ENCODE measurements at places on chromosomes 4 and X.

DNA sequence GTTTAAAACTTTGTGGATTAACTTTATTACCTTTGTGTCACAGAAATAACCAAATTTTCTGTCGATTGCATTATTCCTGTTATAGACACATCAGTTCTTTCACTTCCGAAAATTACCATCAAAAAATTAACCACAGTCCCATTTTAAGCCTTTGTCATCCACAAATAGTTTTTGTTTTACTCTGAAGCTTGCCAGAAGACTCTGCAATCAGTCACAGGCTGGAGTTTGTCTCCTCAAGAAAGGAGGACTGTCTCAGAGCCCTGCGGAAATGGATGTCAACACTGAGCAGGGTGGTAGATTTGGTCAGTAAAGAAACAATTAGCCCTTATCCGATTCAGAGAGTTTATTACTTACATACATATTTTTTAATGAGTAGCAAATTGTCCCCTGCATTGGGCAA, 20.1 kb upstream of the TCEAL4 start:
- DNase-seq = no peak

- peak; percentile 15 for DNase-seq
Measured at GRCh38 chrX:8783097-8783713, 18.0 kb downstream of the FAM9A start.

- DNase-seq = no peak
Measured at GRCh38 chrX:19063030-19063429, 59.2 kb downstream of the ADGRG2 start.

GRCh38 chrX:115892787-115893671, 277.5 kb upstream of the AGTR2 start:
- no peak for DNase-seq

DNA sequence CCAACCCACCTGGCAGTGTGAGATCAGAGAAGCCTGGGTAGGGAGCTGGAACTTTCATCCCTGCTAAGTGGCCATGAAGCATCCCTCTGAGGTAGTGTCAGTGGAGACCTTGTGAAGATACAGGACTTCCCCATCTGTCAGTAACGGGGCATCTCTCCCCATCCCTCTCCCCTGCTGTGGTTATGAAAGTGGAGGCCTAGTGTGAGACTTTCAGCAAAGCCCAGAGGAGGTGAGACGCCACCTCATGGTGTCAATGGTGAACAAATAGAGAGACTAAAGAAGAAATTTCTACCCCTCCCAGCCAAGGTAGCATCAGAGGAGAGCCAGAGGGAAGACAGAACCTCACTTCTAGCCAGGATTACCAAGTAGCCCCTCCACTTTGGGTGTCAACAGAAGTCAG, 150.2 kb downstream of the VEGFC start:
- no peak for DNase-seq

DNA sequence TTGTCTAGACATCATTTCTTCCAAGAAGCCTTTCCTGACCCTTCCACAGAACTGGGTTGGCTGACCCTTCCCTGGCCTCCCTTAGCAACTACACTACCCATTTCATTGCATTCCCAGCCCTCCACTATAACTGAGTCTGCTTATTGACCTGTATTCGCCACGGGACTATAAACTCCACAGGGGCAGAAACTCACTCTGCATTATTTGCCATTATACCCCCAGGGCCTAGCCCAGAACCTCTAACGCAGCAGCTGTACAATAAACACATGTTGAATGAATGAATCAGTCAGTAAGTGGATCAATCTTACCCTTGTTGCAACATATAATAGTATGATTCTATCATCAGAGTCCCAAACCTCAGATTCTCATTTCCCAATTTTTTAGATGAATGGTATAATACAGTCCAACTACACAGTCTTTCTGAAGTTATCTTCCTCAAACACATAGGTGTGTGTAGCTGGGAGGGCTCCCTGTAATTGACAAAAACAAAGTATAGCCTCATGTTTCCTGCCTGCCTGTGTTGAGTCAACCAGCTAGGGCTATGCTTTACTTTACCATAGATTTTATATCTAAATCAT, 209.3 kb downstream of the CHIC2 start:
- DNase-seq = no peak

DNA sequence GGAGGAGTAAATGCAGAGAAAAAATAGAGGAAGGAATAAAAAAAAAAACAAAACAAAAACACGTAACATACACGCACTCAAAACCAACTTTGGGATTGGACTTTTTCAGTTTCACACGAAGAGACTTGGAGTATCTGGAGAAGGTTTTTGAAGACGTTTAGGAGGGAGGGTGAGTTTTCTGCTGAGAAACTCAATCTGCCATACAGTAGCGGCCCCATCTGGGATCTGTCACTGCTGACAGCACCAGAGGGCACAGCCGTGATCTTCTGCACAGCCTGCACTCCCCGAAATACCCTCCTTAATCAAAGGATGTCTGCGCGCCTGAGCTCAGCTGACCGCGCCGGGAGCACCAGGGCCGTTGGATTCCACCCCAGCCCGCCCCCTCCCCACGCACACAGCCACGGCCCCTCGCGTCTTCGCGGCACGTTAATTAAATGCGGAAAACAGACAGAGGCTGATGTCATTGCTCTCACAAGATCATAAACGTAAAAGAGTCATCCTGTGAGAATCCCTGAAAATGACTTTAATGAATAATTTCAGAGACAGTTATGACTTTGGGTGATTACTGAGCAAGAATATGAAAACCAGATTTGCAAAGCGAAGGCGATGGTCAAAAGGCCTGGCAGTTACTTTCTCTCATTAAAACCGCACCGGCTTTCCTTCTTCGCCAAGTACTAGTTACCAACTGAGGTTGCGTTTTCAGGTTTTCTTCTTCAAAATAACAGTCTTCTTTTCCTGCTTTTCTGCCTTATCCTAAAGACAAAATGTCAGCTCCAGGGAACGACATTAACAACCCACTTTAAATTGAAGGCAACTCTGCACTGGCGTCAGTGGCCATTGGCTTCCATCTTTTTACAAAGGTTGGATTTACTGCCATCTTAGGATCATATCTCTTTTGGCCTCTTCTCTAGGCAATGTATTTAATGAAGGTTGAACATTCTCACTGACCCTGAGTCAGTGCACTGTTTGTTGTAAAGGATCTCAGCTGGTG, 10.6 kb downstream of the HAND2 start:
- DNase-seq = no peak

DNA sequence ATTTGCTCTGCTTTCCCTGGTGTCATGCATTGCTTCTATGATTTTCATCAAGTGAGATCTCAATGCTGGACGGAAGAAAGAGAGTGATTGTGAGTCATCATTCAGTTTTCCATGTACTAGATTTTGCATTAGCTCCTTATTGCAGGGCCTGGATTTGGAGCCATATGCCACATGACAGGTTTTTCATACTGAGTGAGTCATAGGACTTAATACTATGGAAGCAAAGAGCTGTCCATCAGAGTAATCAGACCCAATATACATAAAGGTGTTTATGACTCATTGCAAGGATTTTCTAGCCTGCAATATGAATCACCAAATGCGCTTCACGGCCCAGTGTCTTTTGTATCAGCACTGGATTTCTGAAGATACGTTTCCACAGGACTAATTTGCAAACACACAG, 11.2 kb upstream of the TFDP3 start:
- DNase-seq = no peak

DNA sequence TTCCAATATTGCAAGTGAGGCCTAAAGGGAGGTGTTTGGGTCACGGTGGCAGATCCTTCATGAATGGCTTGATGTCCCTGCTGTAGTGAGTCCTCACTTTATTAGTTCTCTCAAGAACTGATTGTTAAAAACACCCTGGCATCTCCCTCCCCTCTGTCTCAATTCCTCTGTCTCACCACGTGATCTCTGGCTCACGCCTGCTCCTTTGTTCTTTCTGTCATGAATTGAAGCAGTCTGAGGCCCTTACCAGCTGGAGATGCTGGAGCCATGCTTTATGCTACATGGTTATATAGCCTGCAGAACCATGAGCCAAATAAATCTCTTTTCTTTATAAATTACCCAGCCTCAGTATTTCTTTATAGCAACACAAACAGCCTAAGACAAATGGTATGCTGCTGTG, 980.7 kb upstream of the GRIA3 start:
- no peak for DNase-seq

DNA sequence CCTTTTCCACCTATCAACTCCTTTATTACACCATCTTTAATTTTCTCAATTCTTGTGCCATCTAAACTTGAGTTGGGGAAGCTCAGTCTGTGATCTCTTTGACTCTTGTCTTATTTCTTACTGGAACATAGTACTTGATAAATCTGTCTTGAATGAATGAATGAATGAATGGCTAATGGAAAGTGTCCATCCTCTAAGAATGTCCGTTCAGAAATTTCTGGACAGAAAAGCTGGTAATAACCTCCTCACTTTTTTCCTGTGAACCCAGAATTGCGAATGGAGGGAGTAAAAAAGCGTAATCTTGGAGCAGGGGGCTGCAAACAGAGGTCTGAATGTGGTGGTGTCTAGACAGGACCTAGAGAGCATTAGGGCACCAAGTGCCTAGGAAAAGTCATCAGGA, 9.4 kb upstream of the CLTRN start:
- DNase-seq = no peak

DNA sequence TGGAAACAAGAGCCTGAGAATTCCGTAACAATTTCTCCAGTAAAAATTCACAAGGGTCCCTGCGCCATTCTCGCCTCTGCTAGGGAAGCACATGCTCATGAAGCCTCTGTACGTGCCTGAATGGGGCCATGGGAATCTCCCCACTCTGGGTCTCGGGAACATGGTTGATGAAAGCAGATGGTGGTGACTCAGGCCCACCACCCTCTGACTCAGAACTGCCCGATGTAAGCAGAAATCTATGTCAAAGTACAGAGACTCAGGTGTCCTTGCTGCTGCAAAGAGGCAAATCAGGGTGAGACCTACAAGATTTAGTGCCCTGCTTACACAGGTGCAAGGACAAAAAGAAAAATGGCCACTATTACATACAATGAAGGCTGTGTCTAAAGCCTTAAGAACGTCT, 65.0 kb downstream of the SCD5 start:
- no peak for DNase-seq

DNA sequence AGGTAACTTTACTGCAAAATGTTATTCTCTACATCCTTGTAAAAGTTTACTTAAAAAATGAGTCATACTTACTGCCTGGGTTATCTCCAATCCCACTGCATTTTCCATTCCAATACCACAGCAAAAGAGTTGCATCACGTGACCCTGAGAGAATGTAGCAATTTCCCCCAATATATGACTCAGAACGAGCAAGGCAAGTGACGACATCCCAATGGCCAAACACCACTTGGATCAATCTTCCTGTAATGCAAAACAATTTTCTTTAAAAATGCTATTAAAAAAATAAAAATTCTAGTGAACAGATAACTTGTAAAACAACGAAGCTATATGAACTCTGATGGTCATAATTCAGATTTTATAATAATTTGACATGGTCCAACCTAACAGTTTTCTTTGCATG, 224.3 kb downstream of the DCLK2 start:
- DNase-seq = peak; percentile 44

GRCh38 chr4:106270736-106271135, 45.3 kb downstream of the TBCK start:
- DNase-seq = no peak

- DNase-seq = no peak
Measured at GRCh38 chr4:8191136-8191747, 7.8 kb upstream of the SH3TC1 start.

DNA sequence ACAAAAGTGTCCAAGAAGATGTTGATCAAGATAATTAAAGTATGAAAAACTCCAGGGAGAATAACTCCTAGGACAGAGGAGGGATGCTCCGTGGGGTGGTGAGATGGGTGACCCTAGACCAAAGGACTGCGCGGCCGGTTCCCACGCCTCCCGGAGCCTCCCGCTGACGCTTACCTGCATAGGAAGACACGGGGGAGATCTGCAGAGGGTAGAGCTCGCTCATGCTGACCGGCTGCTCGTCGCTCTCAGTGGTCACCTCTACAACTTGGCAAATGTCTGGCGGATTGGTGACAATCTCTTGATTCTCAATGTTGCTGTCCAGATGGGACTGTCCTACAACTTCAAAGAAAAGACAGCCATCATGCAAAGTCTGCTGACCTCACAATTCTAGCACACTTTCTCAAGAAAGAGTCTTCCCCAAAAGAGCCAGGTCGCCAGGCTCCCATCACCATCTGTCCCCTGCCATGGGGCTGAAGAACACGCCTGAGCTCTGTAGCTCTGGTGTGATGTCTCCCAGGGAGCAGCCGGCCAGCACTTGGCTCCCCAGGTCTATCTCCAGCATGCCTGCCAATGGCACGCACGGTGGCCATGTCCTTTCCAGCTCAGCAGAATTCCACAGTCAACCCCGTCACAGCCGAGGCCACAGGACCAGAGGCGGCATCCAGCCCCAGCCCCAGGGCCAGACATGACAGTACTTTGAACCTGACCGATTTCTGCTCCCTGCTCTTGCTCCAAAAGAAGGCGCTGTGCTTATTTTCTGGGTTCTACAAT, 75.4 kb downstream of the IRF2 start:
- DNase-seq = no peak

- no peak for DNase-seq
Measured at GRCh38 chr4:109462297-109462696, 28.7 kb downstream of the SEC24B start.

DNA sequence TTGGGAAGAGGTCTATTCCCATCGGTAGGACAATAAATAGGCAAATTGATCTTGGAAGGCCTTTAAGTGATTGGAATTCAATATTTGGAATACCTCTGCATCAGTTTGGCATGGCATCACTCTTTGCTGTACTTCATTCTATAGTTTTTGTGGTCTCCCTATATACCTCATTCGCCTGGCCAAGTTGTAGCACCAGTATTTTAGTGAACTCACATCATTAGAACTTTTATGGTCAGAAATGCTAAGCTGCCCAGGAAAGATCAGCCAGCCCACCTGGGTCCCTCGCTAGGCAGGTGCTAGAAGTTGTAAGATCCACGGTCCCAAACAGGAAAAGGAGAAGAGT, 40.3 kb downstream of the ZCCHC13 start:
- no peak for DNase-seq

DNA sequence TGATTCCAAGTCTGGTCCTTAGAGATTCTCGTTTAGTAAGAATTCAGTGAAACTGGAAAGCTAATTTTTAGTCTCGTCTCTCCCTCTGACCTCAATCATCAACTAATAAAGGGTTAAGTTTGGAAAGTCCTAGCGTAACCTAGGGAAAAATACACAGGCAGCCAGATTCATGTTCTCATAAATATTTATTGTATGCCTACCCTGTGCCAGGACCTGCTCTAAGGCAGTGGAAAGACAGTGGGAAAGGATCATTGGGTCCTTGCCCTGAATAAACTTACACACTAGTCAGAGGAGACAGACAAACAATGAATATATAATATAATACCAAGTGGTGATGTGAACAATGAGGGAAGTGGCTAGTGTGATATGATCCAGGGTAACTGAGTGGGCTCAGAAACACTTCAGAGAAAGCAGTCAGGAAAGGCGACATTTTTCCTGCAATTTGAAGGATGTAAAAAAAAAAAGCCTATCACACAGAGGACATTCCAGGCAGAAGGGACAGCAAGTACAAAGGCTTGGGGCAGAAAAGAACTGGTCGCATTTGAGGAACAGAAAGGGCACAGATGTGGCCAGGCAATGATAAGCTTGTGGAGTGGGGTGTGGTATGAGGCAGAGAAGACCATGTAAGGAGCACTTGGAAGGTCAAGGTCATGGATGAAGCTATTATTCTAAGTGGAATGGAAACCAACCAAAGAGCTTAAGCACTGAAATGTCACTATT, 128.8 kb downstream of the AMELX start:
- no peak for DNase-seq

- DNase-seq = no peak
Measured at GRCh38 chrX:41064018-41064417, 21.2 kb upstream of the USP9X start.
